Naive thymus-derived CD8-positive, alpha-beta T cell (primary cell): ENCODE measurements at places on chromosomes 13 and 19. TPM values are rescaled to one million over a fixed set of nuclear protein-coding genes. Genes with fewer than 3 reads are reported as not detected.

Gene DACT3
- 0.13 TPM for total RNA-seq

Gene CYP4F2
- not detected for total RNA-seq

Gene ZNF763
- total RNA-seq = 11.3 TPM

Gene KCNC3
- total RNA-seq = 0.80 TPM

Gene MEIOSIN
- not detected for total RNA-seq

Gene RDH8
- total RNA-seq = not detected

Gene ZNF625
- total RNA-seq = 4.4 TPM

Gene ZNF571
- total RNA-seq = 10.6 TPM

Gene C19orf12
- 23.8 TPM for total RNA-seq

Gene PRSS57
- total RNA-seq = not detected

GRCh38 chr19:48598996-48599700 lies 7.4 kb upstream of the SPACA4 start:
- no peaks in the 10 kb centered on the region for H3K4me1 ChIP-seq
- no peak overlapping the region for H3K27ac ChIP-seq
- no peak overlapping the region for H3K4me3 ChIP-seq

DNA sequence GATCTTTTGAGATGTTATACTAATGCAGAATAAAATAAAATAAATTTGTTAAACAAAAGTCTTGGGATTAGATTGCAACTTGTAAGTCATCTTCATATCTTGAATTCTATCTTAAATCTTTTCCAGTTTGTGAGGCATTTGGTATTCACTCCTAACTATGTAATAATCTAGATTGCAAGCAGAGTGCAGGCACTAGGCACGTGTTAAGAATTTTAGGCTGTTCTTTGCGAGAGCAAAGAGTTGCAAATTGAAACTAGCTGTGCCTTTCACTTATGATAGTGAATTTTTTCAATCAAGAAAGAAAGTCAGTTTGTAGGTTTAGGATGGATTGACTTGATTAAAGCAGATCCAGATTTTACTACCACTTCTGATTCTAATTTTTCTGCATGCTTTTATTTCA lies 264.1 kb upstream of the SPRY2 start:
- no peaks in the 10 kb centered on the region for H3K4me1 ChIP-seq
- H3K36me3 ChIP-seq = no peaks in the 10 kb centered on the region
- peaks cover 1% of the 10 kb centered on the region for H3K27me3 ChIP-seq
- no peak overlapping the region for H3K27ac ChIP-seq
- H3K4me3 ChIP-seq = no peak overlapping the region
- no peak for DNase-seq

GRCh38 chr19:49333811-49334288 lies 1.4 kb upstream of the CD37 start:
- no peaks in the 10 kb centered on the region for H3K27me3 ChIP-seq
- peak overlapping the region; percentile 99 for H3K4me3 ChIP-seq
- H3K4me1 ChIP-seq = peaks cover 34% of the 10 kb centered on the region

- peaks cover 1% of the 10 kb centered on the region for H3K4me1 ChIP-seq
- no peak overlapping the region for H3K27ac ChIP-seq
- peaks cover 74% of the 10 kb centered on the region for H3K36me3 ChIP-seq
- H3K4me3 ChIP-seq = no peak overlapping the region
Measured at GRCh38 chr19:40704491-40705361, 12.0 kb downstream of the COQ8B start.

GRCh38 chr19:55304279-55304978 lies 20.6 kb downstream of the BRSK1 start:
- peaks cover 2% of the 10 kb centered on the region for H3K36me3 ChIP-seq
- no peak for DNase-seq
- no peak overlapping the region for H3K27ac ChIP-seq

- no peak overlapping the region for H3K4me3 ChIP-seq
- H3K27ac ChIP-seq = no peak overlapping the region
- H3K27me3 ChIP-seq = no peaks in the 10 kb centered on the region
- no peak for DNase-seq
- peaks cover 7% of the 10 kb centered on the region for H3K4me1 ChIP-seq
Measured at GRCh38 chr13:25732111-25732865, 319.5 kb downstream of the SHISA2 start.

DNA sequence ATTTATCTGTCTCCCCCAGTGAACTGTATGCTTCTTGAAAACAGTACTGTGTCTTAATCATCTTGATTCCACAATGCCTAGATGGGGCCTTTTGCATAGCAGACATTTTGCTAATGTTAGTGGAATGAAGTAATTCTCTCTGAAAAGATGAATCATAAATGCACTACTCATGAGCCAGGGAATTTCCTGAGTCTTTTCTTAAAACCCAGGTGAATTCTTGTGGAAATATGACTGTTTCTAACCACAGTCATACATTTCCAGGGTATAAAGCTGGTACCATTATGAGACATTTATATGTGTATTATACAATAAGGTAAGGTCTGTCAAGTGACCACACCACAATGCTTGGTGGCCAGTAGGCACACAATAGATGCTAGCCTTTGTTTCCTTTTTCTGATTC lies 5.5 kb upstream of the KCTD4 start:
- H3K4me1 ChIP-seq = peaks cover 3% of the 10 kb centered on the region
- peaks cover 22% of the 10 kb centered on the region for H3K36me3 ChIP-seq
- H3K4me3 ChIP-seq = no peak overlapping the region
- no peak overlapping the region for H3K27ac ChIP-seq
- no peak for DNase-seq

GRCh38 chr13:29427937-29428309 lies 167.6 kb downstream of the SLC7A1 start:
- no peak overlapping the region for H3K4me3 ChIP-seq
- DNase-seq = no peak
- no peak overlapping the region for H3K27ac ChIP-seq
- H3K27me3 ChIP-seq = peaks cover 69% of the 10 kb centered on the region
- peaks cover 2% of the 10 kb centered on the region for H3K4me1 ChIP-seq

- peaks cover 3% of the 10 kb centered on the region for H3K36me3 ChIP-seq
- DNase-seq = no peak
- H3K4me1 ChIP-seq = peaks cover 17% of the 10 kb centered on the region
- no peak overlapping the region for H3K4me3 ChIP-seq
- no peak overlapping the region for H3K27ac ChIP-seq
Measured at GRCh38 chr13:79501538-79502232, 20.7 kb downstream of the NDFIP2 start.

GRCh38 chr13:45807520-45808099 lies 43.9 kb downstream of the SIAH3 start:
- H3K4me1 ChIP-seq = peaks cover 4% of the 10 kb centered on the region
- no peaks in the 10 kb centered on the region for H3K27me3 ChIP-seq
- peak; percentile 6 for DNase-seq
- no peaks in the 10 kb centered on the region for H3K36me3 ChIP-seq
- no peak overlapping the region for H3K4me3 ChIP-seq

DNA sequence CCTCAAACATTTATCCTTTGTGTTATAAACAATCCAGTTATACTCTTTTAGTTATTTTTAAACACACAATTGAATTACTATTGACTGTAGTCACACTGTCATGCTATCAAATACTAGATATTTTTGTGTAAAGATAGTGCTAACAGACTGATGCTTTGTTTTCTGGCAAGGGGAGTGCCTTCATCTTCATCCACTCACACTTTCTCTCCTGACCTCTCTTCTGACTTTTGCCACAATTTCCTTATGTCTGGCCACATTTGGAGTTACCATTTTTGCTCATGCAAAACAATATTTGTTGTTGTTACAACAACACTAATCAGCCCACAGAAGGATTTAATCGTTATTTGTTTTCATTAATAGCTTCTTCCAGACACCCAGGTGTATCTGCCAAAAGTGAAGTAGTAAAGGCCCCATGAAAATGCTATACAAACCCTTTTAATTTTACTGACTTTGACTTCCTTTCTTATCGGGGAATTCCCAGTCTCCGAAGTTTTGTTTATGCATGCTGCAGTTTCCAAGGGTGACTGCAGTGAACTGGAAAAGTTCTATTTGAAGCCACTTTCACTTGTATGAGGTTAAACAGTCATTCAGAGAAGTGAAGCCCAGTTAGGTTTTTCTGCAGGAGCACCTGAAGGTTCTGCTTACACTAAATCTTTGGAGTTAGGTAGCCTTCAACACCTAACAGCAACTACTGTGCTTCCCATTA lies 66.1 kb upstream of the FRY start:
- DNase-seq = no peak
- no peaks in the 10 kb centered on the region for H3K4me1 ChIP-seq
- no peak overlapping the region for H3K27ac ChIP-seq
- peaks cover 2% of the 10 kb centered on the region for H3K36me3 ChIP-seq

- no peak overlapping the region for H3K27ac ChIP-seq
- DNase-seq = no peak
- no peak overlapping the region for H3K4me3 ChIP-seq
- peaks cover 18% of the 10 kb centered on the region for H3K4me1 ChIP-seq
- no peaks in the 10 kb centered on the region for H3K27me3 ChIP-seq
Measured at GRCh38 chr13:51519771-51520216, 64.5 kb upstream of the WDFY2 start.

GRCh38 chr13:48533961-48534600 lies 1.2 kb upstream of the RCBTB2 start:
- peaks cover 30% of the 10 kb centered on the region for H3K4me1 ChIP-seq
- DNase-seq = no peak
- H3K36me3 ChIP-seq = no peaks in the 10 kb centered on the region
- peak overlapping the region; percentile 99 for H3K4me3 ChIP-seq

DNA sequence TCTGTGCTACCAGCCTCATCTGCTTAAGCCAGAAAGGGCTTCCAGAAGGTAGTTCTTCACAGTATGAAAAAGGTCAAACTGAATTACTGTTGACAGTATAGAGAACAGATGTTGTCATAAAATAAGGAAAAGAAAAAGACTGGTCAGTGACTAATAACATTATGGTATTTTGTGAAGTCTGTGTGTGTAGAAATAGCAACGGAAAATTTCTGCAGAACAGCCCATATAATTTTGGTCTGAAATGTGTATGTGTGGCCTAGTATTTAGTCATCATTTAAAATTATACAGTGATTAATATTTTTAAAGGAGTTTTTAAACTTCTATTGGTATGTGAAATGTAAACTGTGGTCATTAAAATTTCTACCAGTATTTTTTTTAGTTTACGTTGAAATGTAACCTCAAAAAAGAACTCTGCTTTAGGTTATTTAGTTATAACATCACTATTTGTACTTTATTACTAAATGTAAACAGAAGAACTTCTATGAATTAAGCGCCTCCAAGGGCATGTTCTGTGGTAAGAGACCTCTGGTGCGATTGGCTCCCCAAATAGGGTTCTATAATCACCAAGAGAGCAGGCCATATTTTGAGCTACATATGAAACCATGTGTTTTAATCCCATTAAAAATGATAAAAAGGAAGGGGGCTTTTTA lies 3.3 kb upstream of the GPR183 start:
- peaks cover 87% of the 10 kb centered on the region for H3K4me1 ChIP-seq
- peak overlapping the region; percentile 57 for H3K4me3 ChIP-seq
- H3K36me3 ChIP-seq = peaks cover 5% of the 10 kb centered on the region
- no peak for DNase-seq

DNA sequence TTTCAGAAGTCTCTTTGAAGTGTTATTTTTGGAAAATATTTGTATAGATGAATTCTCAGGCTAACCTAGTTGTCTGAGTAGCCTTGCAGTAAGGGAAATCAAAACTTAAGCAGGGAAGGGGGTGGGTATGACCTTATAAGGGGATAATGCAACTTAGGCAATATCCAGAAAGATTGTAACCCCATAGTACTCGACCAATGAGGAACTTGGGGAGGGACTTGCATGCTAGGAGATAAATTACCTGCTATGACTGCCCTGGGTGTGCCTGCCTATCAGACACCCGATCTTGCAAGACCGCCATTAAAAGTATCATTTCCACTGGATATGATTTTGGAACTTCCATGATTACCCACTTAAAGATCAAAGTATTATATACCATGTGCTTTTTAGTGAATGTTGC lies 23.0 kb upstream of the RFXAP start:
- no peak overlapping the region for H3K4me3 ChIP-seq
- H3K27ac ChIP-seq = no peak overlapping the region
- no peaks in the 10 kb centered on the region for H3K36me3 ChIP-seq
